ENCODE measurements at places on chromosomes 6 and 20.

GRCh38 chr6:40845553-40845952 lies 193.5 kb downstream of the UNC5CL start:
- no peak for DNase-seq

DNA sequence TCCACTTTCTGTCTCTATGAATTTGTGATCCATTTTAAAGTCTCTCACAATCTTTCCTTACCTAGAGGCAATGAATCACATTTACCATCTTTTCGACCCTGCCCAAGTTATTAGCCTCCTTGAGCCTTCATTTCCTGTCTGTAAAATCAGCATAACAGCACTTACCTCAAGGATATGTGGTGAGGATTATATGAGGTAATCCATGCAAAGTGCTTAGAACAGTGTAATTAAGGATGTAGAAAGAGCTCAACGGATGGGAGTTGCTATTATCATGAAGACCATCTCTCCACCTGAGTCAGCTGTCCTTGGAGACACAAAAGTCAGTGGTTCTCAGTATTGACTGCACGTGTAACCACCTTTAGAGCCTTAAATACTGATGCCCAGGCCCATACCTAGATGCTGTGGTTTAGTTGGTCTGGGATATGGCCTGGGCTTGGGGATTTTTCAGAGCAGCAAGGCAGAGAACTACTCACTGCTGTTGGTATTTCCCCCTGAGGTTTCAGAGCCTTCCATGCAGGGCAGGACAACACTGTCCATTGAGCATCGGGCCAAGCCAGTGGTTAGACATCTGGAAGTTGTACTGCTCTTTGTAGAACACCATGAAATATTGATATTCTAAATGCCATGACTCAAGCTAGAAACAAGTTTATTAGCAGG lies 55.8 kb downstream of the LYRM2 start:
- no peak for DNase-seq

DNA sequence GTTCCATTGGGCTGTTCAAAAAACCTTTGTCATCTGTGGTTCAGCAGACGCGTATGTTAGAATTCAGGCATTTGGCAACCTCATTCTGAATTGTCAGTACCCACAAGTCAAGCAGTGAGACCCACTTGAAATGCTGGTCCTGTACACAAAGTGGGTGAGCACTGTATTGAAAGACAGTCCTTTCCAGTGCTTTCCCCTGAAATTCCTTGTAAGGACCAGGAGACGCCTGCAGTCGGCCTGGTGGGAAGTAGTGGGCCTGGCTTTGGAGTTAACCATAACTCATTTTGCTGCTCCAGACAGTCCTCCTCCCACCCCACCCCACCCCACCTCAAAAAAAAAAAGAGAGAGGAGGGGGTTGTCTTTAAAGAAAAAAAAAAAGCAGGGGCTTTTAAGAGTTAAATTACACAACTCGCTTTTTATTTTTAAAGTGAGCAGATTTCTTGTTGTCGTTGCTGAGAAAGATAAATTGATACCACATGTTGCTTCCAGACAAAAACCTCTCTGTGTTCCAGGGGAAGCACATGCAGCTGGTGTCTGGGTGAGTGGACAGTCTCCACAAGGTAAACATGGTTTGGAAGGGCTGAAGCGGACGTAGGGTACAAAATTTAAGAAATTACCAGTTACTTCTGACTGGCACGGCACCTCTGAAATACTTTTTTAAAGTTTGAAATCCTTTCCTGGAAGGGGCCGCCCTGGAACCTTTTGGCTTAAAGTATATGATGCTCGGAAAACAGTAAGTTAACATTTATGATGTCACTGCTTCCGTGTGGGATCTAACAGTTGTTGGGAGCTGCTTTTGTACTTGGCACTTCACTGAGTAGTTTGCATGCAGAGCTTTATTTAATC lies 95.3 kb downstream of the FOXO3 start:
- no peak for DNase-seq

- no peak for DNase-seq
Measured at GRCh38 chr6:155611742-155612141, 156.1 kb upstream of the NOX3 start.

GRCh38 chr20:46230801-46231282 lies 77.5 kb downstream of the CDH22 start:
- DNase-seq, result peak; percentile 53

DNA sequence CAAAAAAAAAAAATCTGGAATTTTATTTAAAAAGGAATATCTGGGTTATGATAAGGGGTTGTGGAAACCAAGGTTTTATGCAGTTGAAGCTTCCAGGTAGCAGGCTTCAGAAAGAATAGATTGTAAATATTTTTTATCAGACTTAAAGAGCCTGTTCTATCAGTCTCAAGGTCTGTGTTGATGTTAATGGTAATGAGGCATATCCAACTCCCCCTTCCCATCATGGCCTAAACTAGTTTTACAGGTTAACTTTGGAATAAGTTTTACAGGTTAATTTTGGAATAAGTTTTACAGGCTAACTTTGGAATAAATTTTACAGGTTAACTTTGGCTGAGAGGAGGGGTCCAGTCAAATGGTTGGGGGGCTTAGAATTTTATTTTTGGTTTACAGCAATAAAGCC lies 92.4 kb downstream of the CD24 start:
- DNase-seq, result peak; percentile 55

DNA sequence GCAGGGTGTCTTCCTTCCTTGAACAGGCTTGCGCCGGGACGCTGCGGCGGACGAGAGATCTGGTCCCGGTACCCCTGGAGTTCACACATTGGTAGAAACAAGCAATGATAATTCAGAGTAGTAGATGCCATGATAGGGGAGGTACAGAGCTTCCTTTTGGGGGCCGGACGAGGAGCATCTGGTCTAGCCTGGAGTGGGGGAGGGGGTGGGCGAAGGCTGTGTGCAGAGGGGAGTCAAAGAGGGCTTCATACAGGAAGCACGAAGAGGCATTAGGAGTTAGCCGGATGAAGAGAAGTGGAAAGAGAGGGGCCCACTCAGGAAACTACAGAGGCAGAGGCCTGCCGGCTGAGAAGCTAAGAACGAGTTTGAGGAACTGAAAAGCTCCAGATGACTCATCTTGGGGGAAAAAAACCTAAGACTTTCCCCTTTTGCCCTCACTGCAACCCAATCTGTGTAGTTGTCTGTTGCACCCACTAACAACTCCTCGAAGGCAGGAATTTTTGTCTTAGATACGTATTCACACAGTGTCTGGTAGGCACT lies 611 bp downstream of the CNPY3 start:
- no peak for DNase-seq

DNA sequence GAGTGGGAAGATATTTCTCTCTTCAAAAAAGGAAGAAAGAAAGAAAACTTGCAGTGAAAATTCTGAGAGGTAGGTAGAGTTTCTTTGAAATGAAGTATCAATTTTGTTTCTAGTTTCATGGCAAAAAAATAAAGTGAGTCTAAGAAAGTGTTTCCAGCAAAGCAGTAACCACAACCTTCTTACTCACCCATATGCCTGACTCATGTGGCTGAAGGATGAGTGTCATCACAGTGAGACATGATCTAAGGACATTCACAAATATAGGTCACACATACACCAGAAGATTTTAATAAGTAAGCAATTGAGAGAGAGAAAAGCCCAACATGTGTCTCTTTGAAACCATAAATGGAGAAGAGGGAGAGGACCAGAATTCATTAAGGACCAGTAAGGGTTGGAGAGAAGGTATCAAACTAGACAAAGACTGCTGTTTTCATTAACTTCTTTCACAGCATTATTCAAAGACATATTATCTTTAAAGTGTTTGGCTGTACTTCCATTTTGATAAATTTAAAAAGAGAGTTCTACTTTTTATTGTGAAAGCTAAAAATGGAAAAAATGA lies 169.5 kb downstream of the FRK start:
- DNase-seq, result no peak

DNA sequence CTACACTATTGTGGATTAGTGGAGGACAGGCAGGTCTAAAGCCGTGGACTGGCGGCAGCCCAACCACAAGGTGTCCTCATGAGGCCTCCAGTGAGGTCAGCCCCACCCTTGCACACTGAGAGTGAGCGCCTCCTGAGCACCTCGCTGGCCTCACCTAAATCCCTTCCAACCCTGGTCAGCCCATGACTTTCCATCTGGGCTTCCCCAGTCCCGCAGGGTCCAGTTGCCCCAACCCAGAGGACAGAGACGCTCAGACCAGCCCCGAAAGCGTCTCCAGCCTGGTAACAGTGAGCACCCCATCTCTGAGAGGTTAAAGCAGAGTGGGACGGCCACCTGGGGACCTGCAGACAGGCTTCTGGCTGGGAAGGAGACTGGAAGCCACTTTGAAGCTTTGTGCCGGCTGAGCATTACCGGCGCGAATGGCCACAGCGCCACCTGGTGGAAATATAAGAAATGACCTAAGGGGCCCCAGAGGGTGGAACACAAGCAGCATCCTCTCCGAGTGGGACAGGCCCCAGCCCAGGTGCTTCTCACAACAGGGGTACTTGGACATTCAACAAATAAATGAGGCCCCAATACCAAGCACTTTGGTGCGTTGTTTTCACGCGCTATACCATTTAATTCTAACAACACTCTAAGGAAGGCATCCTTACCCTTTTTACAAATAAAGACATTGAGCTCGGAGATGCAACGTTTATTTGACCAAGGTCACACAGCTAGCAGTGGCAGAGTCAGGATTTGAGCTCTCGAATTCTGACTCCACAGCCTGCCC lies 65.7 kb upstream of the TOP1 start:
- peak; percentile 60 for DNase-seq

- DNase-seq, result no peak
Measured at GRCh38 chr6:40634429-40634828, 47.3 kb upstream of the LRFN2 start.

DNA sequence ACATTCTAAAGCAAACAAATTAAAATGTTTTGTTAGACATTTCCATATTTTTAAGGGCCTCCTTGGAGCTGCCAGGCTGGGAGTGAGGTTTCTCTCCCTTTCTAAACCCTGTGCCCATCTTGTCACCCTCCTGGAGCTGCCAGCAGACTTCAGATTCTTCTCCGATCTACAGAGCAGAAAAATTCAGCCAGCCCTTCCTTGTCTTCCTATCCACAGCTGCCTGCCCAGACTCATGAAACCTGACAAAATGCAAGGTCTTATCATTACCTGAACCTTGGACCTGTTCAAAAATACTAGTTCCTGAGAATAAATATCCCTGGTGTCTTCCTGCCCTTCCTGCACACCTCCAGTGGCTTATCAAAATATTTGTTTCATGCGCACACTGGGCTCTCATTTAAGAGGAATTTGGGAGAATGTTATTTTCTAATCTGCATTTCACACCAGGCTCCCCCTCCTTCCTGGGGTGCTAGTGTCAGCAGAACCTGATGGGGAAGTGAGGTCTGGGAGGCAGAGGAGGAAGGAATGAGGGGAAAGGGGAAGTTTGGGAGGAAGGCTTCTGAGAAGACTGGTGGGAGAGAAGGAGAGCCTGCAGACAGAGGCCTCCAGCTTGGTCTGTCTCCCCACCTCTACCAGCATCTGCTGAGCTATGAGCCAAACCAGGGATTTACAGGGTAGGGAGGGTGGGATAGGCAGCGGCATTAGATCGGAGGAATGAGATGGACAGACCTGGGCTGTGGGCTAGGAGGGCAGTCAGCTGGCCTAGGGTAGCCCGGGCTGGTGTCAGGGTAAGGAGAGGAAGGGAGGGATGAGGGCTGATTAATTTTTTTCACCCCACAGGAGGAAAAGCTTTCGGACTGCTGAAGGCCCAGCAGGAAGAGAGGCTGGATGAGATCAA lies at the start of gene AIF1:
AIF1 (plus strand) TSS at position 551 of the 895 bp plus-strand sequence; CDS start at position 647, 96 bp downstream.
- DNase-seq, result no peak

All from renal cortex interstitium (tissue), 15 donors.